Activated naive CD4-positive, alpha-beta T cell treated with anti-CD3 and anti-CD28 coated beads, Interleukin-2, amount 50 U/mL, for 72 hours (primary cell): ENCODE measurements at places on chromosomes 1 and 21. TPM values are rescaled to one million over a fixed set of nuclear protein-coding genes. Genes with fewer than 3 reads are reported as not detected.

Gene CRNN
- total RNA-seq = not detected

Gene H6PD
- 4.4 TPM for total RNA-seq

Gene GCSAML
- 0.14 TPM for total RNA-seq

Gene ZRANB2
- total RNA-seq = 120 TPM

DNA sequence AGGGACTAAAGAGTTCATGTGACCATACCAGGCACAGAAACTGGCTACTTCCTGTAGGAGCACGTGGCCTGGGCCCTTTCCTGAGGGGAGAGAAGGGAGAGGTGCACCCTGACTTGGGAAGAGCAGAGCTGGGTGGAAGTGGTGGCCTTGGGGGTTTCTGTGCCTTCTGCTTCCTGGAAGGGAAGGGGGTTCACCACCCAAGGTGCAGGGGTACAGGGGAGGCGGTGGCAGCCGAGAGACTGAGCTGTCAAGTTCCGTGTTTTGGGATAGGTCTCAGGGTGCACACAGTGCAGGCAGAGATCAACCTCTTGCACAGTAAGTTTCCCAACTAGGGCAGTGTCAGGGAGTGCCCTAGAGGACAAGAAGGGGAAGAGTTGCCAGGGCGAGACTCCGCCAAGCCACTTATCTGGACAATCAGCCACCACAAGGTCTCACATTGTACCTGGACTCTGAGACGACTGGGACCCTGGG lies 10.1 kb downstream of the HECTD3 start:
- DNase-seq = no peak

DNA sequence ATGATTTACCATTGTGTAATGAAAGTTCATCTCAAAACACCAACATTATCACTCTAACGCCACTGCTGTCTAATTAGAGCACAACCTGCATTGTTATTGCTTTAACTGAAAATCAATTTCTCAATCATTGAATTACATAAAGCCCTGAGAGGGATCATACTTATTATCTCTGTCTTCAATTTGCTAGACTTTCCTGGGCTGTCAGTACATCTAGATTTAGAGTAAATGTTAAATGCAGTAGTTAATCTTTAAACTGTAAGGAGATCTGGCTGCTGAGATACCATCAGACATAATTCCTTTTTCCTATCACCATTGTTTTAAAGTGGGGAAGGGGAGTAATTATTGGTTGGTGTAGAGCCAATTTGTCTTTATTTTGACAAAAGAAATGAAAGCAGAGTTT lies 1995.1 kb downstream of the MRPL39 start:
- no peak for DNase-seq

DNA sequence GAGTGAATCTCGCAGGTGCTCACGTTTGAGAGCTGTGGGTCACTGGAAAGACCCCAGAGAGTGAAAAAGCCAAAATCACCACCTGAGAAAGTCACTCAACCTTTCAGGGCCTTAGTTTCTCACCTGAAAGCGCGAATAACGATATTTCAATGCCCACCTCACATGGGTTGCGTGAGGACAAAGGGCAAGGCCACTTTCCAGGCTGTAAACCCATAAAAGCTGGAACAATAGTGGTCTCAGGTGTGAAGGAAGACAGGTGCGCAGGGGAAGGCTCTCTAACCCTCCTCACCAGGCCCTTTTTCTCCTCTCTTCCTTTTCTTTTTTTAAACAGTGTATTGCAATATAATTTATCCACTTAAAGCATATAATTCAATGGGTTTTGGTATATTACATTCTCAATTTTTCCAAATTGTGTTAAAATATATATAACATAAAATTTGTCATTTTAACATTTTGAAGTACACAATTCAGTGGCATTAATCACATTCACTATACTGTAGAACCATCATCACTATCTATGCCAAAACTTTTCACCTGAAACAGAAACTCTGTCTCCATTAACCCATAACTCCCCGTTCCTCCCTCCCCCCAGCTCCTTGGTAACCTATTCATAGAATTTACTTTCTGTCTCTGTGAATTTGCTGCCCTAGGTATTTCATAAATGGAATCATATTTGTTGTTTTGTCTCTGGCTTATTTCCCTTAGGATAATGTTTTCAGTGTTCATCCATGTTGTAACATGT lies 118.4 kb upstream of the TNR start:
- DNase-seq = no peak

- DNase-seq = no peak
These were observed 9.0 kb downstream of the RPF1 start for GRCh38 chr1:84488107-84488506.

GRCh38 chr1:246333855-246334254 lies 173.2 kb downstream of the SMYD3 start:
- no peak for DNase-seq

DNA sequence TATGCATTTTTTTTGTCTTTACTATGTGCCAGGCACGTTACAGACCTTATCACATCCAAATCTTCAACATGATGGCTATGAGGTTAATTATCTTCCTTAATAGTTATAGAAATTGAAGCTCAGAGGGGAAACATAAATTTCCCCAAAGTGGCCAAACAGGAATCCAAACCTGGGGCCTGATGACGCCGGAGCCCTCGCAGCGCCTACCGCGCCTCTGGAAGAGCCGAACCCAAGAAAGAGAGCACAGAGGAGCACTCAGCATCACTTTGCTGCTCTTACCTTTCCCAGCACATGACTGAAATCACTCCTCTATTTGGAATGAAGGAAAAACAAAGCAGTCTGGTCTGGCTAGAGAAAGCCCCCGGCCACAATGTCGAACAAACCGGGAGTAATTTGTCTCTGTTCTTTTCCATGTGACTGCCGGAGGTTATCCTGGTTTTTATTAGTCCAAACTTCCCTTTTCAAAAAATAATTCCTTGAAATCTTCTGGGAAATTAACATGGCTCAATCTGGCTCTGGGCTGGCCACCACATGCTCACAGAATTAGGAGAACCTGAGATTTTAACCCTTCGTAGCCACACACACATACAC lies 195.5 kb downstream of the ADSS2 start:
- no peak for DNase-seq

DNA sequence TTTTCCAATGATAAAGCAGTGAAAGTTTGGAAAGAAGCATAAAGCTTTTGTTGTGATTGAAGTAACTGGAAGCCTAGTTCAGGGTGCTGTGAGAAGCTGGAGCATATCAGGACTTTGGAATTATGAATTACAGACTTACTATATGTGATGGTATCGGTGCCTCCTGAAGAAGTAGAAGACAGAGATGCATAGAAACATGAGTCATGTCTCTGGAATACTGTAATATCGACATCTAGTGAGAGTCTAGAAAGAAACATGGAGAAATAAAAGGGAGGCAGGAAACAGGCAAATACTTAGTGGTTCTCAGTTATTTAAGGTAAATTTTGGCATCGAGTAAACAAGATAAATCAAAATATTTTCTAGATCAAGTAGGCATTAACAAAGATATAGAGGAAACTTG lies 103.0 kb downstream of the CAMTA1 start:
- no peak for DNase-seq

GRCh38 chr1:160116283-160117147 lies 956 bp downstream of the ATP1A2 start:
- no peak for DNase-seq

DNA sequence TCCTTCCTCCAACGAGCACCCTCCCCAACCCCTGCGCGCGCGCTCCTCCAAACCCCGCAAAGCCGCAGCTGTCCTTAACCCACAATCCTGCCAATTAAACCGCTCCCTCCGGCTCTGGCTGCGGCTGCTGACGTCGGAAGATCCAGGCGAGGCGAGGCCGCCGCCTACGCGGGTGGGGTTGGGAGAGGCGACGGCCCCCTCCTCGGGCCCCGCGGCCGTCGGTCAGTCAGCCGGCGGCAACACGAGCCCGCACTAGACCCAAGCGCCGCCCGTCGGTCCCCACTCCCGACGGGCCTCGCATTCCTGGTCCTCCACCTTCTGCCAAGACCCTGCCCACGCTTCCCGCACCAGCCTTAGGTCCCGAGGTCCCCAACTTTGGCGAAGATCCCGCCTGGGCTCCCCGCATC lies 75.4 kb downstream of the VWA5B1 start:
- DNase-seq = no peak

DNA sequence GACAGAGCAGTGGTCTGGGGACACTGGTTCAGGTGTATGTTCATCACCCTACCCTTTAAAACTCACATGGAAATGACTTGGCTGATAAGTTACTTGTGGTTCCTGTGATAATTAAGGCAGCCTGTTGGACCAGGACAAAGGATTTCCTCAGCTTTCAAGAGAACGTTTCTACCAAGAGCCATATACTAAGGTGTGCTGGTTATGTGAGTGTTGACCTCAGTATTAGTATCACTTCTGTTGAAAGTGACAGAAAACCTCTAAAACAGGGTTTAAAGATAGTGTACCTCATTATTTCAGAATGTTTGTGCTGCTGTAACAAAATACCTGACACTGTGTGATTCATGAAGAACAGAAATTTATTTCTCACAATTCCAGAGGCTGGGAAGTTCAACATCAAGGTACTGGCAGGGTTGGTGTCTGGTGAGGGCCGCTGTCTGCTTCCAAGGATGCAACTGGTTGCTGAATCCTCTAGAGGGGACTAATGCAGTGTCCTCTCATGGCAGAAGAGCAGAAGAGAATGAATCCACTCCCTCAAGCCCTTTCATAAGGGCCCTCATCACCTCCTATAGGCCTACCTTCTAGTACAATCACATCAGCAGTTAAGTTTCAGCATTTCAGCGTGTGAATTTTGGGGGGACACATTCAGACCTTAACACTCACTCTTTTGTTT lies 54.9 kb downstream of the UCK2 start:
- no peak for DNase-seq

DNA sequence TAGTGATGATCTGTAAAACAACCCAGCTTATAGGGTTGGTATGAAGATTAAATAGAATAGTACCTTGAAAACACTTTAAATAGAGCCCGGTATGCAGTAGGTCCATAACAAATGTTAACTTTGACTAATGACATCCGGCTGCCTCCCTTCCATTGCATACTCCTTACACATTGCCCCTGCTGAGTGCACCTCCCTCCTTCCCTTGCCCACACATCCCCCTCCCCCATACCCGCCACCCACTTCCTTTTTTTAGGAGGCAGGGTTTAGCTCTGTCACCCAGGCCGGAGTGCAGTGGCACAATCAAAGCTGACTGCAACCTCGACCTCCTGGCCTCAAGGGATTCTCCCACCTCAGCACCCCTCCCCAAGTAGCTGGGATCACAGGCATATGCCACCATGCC lies 24.4 kb upstream of the ZC3H12A start:
- no peak for DNase-seq

DNA sequence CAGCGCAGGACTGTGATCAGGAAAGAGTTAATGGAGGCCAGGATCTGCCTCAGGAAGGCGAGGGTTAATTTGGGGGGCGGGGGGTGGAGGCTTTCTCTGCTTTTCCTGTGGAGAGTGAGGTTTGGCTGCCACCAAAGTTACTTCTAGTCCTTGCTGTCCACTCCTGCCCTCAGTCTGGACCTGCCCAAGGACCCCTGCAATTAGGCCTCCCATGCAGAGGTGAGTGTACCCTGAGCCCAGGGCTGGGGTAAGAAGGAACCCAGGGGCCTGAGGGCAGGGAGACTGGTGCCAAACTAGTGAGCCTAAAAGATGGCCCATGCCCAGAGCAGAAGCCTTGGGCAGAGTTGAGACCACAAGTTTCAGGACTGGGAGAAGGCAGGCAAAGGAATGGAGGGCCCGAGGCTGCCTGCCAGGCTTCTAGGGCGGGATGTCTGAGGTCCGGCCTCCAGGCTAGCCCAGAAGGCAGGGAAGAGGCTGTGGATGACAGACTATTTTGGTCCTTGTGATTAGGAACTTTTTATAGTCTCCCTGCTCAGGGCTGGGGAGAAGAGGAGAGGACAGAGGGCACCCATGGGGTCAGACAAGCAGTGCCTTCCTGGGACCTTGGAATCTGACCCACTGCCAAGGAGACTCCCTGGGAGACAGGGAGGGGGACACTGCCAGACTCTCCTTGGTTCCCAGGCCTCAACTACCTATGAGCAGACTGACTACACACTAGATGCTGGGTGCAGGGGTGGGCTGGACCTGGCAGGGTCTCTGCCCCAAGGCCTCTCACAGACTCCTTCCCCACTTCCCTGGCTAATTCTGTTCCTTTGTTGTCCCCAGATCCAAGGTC lies at the start of gene FAM110D:
Gene FAM110D (plus strand): TSS at position 172 of the 835 bp plus-strand sequence. CDS start 2,213 bp downstream, outside the sequence.
- no peak for DNase-seq

DNA sequence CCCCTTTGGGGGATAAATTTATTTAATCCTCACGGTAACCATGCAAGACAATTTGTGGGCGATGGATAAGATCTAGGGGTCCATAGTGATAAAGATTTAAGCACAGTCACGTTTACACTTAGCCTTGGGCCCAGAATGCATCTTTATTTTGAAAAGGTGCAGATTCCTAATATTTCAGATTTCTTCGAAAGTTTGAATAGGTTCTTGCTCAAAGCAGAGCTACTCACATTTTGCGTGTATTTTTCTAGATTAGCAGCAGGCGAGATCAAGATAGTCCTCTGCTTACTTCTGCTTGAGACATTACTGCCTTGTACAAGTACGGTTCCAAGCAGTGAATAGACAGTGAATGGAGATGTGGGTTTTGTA lies 647 bp downstream of the TSEN15 start:
- DNase-seq = no peak

DNA sequence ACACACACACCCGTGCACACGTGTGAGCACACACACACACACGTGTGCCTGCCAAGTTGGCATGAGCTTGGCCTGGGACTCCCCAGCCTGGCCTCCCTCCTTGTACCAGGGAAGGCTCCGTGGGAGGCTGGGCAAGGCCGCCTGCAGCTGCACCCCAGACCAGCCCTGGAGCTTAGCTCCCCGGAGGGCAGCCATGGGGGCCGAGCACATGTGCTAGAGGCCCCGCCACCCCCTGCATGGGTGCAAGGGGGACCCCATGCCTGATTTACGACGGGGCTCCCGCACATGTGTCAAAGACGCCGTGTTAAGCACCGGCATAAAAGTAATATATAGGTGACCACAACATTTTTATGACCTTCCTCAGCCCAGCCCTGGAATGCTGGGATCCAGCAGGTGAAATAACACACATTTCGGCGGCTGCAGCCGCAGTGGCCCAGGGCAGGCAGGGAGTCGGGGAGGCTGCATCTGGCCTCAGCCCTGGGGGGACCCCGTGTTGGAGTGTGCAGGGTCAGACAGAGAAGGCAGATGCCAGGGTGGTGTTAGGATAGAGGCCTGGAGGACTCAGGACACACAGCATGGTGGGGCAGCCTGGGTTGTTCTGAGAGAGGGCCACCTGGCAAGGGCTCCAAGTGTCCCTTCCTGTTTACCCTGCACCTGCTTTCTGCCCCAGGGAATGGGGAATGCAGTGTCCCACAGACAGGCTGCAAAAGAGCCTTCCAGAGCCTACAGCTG lies 56.3 kb downstream of the WNT9A start:
- DNase-seq = no peak

- DNase-seq = no peak
These were observed 337.9 kb downstream of the TBX15 start for GRCh38 chr1:118650107-118650807.

- DNase-seq = no peak
These were observed 4.7 kb downstream of the OLFML2B start for GRCh38 chr1:162019006-162019405.
